ENCODE measurements at places on chromosomes 13 and 19. TPM values are rescaled to one million over a fixed set of nuclear protein-coding genes. Genes with fewer than 3 reads are reported as not detected.

DNA sequence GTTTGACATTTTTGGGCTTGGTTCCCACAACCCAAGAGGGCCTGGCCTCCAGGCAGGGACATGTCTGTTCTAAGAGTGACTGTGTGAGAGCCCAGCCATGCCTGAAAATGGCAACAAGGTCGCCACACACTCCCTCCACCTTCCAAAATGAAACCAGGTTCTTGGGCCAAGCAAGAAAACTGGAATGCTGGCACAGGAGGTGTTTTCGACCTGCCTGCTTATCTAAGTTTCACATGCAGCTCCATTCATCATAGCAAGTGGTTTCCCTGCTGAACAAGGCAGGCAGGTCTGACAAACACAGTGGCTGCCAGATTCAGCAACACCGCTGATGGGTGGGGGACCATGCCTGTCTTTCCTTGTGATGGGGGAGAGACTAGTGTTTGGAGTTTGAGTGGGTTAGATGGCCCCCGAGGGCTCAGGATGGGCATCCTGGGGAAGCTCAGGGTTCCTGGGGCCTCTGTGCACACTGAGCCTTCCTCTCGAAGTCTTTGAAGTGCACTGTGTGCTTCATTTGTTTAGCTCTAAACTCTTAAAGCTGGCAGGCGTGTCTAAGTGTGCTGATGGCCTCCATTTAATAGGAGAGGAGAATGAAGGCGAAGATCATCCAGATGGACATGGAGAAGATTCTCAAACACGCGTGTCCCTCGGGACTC, 17.9 kb upstream of the GAS6 start:
- DNase-seq, result no peak

GRCh38 chr19:17282488-17283125, 906 bp downstream of the ANKLE1 start:
- DNase-seq, result peak; percentile 88

DNA sequence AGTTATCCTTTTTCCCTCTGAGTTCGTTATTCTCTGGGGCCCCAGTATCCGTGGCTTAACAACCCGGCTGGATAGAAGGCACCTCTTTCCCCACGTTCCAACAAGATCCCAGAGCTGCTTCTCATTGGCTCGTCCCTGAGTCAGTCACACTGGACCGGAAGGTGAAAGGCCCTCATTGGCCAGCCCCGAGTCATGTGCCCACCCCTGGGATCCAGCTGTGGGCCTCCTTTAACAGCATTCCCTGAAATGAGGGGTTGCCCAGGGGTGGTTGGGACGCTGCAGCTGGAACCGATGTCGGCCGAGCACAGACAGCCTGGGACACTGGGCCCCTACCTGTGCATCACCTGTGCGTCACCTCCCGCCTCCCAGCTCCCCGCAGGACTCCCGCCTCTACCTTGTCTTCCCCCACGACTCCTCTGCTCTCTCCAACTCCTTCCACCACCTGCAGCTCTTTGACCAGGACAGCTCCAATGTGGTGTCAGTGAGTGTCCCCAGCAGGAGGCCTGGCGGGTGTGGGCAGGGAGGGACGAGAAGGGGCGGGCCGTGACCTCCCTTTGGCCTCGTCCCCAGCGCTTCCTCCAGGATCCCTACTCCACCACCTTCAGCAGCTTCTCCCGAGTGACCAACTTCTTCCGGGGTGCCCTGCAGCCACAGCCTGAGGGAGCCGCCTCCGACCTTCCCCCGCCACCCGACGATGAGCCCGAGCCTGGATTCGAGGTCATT, 4.3 kb downstream of the TBC1D17 start:
- peak; percentile 78 for DNase-seq

DNA sequence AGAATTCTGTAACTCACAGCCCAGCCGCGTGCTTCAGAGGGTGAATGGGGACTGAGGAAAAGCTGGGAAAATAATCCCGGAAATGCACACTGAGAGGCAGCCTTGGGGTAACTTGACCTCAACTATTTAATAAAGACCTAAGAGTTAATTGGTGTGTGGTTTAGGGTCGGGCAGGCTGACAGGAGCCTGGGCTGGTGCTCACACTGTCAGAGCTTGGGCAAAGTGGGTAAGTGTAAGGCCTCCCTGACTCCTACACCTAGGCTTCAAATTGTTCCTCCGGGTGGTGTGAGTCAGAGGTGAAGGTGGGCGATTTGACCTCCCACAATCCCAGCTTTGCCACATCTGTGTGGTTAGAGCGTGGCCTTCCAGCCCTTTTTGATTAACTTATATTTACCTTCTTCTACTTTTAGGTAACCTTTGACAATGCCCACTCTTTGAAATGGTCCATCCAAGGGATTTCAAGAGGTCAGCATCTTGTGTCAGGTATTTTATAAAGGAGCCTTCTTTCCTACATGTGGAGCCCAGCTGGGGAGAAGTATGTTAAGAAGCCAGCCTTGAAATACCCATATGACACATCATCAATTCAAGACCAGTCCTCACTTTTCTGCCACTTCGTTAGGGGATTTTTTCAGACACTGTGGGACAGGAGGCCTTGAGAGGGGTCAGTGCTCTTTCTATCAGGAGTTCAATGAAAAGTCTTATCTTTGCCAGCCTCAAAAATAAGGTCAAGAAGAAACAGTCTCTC, 114.2 kb downstream of the NUFIP1 start:
- DNase-seq, result no peak

- DNase-seq, result no peak
These were observed 62.0 kb downstream of the MICU2 start for GRCh38 chr13:21541980-21542379.

GRCh38 chr19:20472854-20473253, 92.7 kb downstream of the ZNF737 start:
- peak; percentile 1 for DNase-seq

DNA sequence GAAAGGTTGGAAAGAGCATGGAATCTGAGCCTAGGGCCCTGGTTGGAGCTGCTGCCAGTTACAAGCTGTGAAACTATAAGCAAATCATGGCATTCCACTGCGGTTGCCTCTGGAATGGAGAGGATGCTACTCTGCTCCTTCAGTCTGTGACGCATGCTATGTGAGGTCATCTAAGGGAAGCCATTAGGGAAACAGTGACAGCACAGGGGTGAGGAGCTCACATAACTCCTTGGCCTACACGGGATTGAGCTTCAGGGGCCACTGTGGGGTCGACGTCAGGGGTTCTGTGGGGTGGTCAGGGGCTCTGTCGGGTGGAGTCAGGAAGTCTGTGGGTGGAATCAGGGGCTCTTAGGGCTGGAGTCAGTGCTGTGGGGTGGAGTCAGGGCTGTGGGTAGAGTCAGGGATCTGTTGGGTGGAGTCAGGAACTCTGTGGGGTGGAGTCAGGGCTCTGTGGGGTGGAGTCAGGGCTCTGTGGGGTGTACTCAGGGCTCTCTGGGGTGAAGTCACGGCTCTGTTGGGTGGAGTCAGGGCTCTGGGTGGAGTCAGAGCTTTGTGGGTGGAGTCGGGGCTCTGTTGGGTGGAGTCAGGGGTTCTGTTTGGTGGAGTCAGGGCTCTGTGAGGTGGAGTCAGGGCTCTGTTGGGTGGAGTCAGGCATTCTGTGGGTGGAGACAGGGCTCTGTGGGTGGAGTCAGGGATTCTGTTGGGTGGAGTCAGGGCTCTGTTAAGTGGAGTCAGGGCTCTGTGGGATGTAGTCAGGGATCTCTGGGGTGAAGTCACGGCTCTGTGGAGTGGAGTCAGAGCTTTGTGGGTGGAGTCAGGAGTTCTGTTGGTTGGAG, 35.8 kb upstream of the MEDAG start:
- DNase-seq, result peak; percentile 81

DNA sequence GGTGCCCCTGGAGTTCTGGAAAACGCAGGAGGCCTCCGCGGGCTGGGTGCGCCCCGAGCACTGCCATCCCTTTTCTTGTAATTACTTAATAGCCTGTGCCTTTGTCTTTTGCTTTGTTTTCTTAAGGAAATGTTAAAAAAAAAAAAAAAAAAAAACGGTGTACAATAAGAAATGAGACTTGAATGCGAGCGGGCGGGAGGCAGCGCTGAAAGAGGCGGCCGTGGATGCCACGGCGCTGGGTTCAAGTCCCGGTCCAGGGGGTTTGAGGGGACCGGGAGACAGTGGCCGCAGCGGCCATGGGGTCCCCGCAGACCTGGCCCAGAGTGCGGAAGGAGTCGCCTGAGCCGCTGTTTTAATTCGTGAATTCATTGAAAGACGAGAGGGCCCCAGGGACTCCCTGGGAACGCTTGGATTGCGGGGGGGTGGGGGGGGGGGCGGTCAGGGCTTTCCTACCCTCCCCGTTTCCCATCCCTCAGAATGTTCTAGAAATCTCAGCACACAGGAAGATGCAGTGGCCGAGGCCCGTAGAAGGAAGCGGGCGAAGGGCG, 349.2 kb upstream of the ARGLU1 start:
- DNase-seq, result no peak

- no peak for DNase-seq
These were observed 479.1 kb downstream of the FOXO1 start for GRCh38 chr13:40187324-40187795.

DNA sequence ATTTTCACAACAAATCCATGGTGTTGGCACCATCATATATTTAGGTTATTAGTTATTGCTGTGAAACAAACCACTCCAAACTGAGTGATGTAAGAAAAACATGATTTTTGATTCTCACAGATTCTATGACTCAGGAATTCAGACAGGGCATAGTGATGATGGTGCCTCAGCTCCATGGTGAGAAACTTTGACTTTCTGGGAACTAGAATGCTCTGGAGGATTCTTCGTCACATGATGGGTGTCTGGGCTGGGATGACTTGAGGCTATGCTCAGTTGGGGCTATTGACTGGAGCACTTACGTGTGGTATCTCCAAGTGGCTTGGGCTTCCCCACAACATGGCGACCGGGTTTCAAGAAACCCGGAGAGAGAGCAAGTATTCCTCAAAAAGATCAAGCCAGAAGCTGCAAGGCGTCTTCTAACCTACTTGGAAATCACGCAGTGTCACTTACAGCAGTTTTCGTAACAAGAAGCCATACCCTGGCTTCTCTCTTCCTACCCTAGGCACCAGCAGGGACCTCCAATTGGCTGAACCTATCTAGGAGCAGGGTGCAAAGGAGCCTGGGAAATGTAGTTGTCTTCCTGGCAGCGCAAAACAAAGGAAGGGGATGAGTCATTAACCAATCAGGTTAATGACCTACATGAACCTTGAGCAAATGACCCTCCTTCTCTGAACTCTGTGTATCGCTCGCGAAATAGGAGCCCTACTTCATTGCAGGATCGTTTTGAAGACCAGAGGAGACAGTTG, 22.4 kb downstream of the VAV1 start:
- no peak for DNase-seq

DNA sequence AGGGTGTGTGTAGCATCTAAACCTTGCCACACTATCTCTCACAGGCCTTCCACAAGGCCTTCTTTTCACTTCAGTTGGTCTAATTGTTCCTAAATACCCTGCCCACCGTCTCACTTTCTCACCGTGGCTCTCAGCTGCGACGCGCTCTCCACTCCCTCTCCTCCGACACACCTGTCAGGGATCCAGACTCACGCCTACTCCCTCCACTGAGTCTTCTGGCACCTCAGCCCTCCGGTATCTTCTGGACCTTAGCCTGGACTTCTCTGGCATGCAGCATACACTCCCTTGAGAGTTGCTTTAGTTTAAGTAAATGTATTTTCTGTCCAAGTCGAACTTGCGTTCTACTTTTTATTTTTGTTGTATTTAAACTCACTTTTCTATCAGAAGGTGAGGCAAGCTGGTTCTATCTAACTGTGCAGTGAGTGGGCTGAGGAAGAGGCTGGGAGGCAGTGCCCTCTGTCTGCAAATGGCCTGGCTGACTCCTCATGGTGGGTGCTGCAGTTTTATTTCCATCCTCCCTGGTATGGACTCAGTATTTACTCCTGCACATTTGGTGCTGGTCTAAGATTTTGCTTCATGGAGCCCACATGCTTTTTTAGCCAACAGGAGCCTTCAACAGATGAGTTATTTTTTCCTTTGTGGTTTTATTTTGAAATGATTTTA, 28.5 kb upstream of the ARGLU1 start:
- no peak for DNase-seq

DNA sequence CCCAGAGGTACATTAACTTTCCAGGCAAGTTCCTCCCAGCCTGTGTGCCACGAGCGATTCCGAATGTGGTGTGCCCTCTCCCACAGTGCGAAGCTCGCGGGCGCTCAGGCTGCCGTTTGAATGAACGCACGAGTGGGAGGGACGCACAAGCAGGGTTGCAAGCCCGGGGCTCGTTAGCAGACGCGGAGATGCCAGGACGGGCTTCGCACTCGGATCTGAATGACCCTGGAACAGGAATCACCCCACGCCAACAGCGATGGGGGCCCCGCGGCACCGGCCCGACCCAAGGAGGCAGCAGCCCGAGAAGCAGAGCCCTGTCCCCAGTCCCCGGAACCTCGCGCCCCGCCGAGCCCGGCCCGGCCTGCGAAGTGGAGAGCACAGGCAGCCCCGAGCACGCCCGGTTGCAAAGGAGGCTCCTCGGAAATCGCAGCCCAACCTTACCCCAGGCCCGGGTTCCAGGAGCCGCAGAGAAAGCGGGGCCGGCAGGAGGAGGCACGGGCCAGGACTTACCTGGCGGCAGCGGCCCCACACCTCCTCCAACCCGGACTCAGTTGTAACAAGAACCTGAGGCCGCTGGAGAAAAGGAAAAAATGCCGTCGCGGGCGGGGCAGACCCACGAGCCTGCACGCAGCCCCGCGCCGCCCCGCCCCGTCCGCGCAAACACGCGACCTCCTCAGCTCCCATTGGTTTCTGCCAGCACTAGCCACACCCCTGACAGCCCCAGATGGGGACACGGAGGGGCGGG, at the start of gene SLC25A30:
Gene SLC25A30 (minus strand): TSS at position 584 of the 745 bp plus-strand sequence. CDS start 6,948 bp downstream, outside the sequence.
- peak; percentile 78 for DNase-seq

- no peak for DNase-seq
These were observed 78.6 kb downstream of the SPACA7 start for GRCh38 chr13:112454648-112455334.

- DNase-seq, result no peak
These were observed 3.0 kb downstream of the DZIP1 start for GRCh38 chr13:95641291-95642027.

DNA sequence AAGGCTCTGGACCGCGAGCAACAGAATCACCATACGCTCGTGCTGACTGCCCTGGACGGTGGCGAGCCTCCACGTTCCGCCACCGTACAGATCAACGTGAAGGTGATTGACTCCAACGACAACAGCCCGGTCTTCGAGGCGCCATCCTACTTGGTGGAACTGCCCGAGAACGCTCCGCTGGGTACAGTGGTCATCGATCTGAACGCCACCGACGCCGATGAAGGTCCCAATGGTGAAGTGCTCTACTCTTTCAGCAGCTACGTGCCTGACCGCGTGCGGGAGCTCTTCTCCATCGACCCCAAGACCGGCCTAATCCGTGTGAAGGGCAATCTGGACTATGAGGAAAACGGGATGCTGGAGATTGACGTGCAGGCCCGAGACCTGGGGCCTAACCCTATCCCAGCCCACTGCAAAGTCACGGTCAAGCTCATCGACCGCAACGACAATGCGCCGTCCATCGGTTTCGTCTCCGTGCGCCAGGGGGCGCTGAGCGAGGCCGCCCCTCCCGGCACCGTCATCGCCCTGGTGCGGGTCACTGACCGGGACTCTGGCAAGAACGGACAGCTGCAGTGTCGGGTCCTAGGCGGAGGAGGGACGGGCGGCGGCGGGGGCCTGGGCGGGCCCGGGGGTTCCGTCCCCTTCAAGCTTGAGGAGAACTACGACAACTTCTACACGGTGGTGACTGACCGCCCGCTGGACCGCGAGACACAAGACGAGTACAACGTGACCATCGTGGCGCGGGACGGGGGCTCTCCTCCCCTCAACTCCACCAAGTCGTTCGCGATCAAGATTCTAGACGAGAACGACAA, 1.8 kb downstream of the PCDH17 start:
- DNase-seq, result no peak

Gene CEACAM3
- not detected for total RNA-seq

Gene HS6ST3
- not detected for total RNA-seq

Gene SHD
- total RNA-seq, result 0.38 TPM

Gene SERTM1
- total RNA-seq, result not detected

All from K562 (cell line).